Spinal cord (tissue), 10 donors: ENCODE measurements at places on chromosomes 4 and X.
A peak's percentile ranks its signal among the peaks of the same experiment; 100 is the strongest.

DNA sequence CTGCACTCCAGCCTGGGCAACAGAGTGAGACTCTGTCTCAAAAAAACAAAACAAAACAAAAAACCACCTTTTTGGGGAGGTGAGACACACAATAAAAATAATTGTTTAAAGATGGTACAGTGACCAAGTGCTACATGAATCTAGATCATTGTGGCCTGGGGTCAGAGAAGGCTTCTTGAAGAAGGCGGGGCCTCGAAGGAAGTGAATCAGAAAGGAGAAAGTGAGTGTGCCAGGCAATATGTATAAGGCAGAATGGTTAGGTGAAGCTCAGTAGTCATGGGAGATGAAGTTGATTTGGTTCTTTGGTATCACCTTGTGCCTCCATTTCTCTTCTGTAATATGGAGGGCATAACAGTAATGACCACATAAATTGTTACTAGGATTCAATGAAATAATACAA lies 58.9 kb downstream of the DOCK11 start:
- DNase-seq = no peak

DNA sequence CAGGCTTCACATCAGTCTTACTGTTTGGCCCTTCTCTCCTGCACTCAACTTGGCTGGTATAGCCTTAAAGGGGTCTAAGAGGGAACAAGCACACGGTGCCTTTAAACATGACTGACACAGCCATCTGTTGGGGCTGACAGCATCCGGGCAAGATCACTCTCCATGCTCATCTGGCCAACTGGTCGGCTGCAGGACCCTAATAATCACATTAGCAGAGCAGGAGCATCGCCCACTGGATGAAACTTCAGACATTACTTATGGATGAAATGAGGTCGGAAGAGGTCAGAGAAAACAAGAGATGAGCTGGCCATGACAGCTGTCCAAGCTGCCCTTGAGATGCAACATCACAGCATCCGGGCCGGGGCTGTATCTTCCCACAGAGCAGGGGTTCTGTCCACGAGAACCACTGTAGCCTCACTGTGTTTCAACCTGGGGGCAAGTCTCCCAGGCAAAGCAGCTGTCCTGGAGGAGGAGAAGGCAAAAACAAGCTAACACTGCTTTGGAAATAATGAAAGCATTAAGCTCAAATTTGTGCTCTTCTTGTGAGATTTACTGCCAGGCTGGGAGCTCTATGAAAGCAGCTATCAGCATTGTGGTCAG lies 94.4 kb upstream of the TTC29 start:
- DNase-seq = no peak

GRCh38 chr4:99927566-99927965 lies 18.9 kb downstream of the DNAJB14 start:
- DNase-seq = no peak

DNA sequence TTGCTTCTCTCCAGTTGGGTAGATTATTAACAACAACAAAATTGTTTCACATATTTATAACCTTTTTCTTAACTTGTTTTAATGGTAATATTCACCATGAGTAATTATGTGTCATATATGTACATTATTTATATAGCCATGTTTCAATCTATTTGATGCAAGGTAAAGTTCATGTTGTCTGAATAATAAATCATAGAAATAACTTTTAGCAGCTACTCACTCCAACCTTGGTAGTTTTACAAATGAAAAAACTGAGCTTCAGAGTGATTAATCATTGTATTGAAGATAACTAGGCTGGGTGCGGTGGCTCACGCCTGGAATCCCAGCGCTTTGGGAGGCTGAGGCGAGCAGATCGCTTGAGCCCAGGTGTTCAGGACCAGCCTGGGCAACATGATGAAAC lies 46.0 kb downstream of the TMA16 start:
- no peak for DNase-seq

- no peak for DNase-seq
Observed at GRCh38 chr4:99640676-99641075, 17.0 kb downstream of the C4orf54 start.

GRCh38 chr4:80831383-80832361 lies 198.8 kb upstream of the BMP3 start:
- DNase-seq = no peak

GRCh38 chr4:89615051-89615450 lies 221.9 kb downstream of the SNCA start:
- no peak for DNase-seq

DNA sequence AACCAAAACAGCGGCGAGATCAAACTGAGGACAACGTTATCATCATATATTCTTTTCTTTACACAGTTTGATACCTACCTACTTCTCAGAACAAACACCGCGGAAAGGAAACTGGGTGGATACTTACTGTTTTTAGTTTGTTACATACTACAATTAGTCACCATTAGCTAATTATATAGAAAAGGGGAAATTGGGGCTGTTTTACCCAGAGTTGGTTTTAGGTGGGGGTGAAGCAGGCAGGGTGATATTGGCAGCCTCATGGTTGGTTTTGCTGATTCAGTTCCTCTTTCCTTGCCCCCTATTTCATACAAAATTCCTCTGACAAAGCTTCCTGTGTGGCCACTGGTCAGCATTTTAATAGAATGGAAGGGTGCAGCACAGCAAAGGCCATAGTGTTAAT lies 77.8 kb downstream of the SORBS2 start:
- no peak for DNase-seq

- DNase-seq = no peak
Observed at GRCh38 chrX:111039606-111040005, 56.4 kb upstream of the PAK3 start.

- no peak for DNase-seq
Observed at GRCh38 chrX:2521927-2522386, 21.2 kb upstream of the DHRSX start.

GRCh38 chr4:98510757-98511517 lies 147.5 kb downstream of the TSPAN5 start:
- DNase-seq = peak; percentile 21

DNA sequence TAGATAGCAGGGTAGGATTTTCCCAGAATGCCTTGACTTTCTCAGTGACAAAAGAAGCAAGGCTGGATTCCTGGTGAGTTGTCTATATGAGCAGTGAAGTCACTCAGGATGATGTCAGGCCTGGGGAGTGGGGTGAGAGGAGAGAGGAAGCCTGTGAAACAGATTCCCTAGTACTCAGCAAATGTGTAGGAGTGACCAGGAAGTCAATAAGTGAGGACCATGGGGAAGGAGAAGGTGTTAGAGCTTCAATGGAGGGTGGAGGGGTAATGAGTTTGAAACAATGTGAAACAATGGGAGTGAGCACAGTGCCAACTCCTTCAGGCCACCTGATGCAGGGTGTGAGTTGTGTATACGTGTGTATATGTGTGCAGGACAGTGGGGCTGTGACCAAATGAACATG lies 2.4 kb upstream of the SLC9A6 start:
- no peak for DNase-seq

- no peak for DNase-seq
Observed at GRCh38 chr4:18881556-18881955, 860.0 kb upstream of the LCORL start.

- DNase-seq = no peak
Observed at GRCh38 chrX:130716346-130716745, 186.7 kb downstream of the ENOX2 start.

DNA sequence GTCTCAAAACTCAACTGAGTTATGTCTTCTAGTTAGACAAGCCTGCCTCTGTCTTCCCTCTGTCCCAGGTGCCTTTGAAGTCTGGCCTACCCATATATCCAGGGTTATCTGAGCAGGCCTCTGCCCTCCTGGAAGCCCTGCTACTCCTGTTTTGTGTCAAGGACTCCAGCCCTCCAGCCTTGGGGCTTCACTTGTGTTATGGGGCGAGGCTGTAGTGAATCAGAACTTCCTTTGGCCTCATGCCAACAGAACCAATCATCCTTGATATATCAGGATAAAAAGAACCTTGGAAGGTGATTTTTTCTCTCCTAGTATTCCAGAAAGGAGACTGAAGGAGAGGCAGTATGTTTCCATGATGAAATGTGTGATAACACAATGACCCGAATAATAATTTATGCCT lies 8.9 kb upstream of the ADGRG4 start:
- no peak for DNase-seq

DNA sequence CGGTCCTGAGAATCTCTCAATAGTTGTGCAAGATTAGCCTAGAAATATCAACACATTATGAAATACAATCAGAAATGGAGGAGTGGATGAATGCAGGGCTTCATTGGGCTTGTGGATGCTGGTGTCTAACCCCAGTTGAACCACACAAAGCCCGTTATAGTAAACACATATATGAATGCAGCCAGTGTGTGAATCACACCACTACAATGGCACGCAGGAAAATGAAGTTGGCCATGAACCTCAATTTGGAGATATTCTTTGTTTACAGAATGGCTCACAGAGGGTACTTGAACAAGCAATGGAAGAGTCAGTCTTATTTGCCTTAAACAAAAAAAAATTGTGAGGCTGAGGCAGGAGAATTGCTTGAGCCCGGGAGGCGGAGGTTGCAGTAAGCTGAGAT lies 57.8 kb downstream of the SOD3 start:
- DNase-seq = peak; percentile 29

DNA sequence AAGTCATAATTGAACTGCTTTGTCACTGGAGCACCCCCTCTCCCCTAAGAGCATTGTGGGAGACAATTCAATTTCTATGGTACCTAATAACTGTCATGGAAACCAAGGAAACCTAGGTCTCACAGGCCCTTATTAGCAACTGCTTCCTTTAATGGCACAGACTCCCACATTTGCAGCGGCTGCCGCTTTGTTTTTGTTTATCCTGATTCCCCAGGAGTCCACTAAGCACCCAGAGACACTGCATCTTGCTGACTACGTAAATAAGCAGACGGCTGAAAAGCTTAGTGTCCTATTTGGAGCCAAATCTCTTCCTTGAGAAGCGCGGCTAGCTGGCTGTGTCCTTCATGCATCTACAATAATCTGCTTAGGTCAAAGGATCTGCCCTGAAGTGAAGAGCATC lies 494.4 kb downstream of the TMA16 start:
- peak; percentile 49 for DNase-seq

DNA sequence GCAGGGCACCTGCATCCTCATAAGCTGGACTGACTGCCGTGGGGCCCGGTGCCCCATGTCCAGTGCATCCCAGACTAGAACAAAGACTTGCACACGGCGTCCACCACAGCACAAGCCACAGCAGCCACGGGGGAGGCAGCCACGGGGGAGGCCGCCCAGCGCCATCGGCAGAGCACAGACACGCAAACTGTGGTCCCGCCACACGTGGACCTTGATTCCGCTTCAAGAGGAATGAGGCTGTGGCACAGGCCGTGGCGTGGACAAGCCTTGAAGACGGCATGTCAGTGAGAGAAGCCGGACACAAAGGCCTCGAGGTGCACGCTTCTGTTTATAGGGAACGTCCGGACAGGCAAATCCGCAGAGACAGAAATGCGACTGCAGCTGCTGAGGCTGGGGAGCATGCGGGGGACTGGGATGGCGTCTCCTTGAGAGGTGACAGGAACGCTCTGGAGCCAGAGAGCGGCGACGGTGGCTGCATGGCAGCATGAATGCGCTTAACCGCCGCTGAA lies 10.1 kb upstream of the CPLX1 start:
- no peak for DNase-seq

GRCh38 chr4:89111833-89112563 lies 665 bp downstream of the TIGD2 start:
- no peak for DNase-seq
